ENCODE measurements at places on chromosomes 16 and 17.

- DNase-seq, result no peak
Measured at GRCh38 chr16:22092143-22092933, at the start of gene VWA3A. TSS of gene VWA3A (plus strand) at chr16:22092541. CDS start at chr16:22092638, 97 bp downstream.

DNA sequence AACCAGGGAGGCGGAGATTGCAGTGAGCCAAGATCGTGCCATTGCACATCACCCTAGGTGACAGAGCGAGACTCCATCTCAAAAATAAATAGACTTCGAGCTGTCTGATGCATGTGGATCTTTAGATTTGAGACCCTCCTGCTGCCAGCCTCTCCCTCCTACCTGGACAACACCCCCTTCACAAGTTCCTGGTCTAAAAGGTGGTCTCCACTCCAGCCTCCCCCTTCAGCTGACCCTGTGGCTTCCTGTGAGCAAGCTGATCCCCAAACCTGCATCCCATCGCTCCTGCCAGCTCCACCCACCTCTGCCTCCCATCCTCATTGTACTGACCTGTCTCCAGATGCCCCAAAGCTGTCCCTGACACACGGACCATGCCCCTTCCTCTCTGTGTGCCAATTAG is 27.1 kb upstream of the FAAP100 start:
- no peak for DNase-seq

DNA sequence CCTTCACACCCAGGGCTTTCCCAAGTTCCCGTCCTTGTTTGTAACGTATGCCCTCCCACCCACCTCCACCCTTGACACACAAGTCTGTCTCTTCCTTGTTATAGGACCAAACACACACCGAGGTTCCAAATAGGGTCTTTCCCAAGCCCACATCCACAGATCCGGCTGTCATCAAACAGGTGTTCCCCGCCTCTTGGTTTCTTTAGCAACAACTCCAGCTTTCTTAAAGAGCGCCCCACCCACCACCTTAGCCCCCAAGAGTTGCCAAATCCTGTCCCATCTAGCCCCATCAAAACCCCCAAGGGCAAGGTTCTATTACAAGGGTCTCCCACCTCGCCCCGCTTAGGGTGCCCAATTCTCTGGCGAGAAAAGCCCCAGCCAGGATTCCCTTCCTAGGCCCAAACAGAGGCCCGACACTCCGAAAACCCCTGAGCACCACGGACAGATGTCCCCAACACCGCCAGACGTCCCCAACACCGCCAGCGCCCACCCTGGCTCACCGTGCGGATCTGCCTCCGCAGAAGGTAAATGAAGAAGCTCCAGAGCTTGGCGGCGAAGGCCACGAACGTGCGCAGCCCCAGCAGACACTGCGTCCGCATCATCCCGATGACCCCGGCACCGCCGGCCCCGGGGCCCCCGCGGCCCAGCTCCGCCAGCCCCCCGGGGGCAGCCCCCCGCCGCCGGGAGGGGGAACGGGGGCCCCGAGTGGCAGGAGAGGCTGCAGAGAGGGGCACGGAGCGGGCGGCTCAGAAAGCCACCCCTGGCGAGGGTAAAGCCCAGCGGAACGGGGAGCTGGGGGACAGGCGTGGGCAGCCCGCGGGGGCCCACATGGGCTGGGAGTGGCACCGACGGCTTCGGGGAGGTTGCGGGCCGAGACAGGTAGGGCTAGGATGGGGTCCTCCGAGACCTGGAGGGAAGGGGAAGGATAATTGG is 573 bp downstream of the CTDNEP1 start:
- no peak for DNase-seq

- no peak for DNase-seq
Measured at GRCh38 chr16:46757339-46758050, 9.4 kb upstream of the MYLK3 start.

DNA sequence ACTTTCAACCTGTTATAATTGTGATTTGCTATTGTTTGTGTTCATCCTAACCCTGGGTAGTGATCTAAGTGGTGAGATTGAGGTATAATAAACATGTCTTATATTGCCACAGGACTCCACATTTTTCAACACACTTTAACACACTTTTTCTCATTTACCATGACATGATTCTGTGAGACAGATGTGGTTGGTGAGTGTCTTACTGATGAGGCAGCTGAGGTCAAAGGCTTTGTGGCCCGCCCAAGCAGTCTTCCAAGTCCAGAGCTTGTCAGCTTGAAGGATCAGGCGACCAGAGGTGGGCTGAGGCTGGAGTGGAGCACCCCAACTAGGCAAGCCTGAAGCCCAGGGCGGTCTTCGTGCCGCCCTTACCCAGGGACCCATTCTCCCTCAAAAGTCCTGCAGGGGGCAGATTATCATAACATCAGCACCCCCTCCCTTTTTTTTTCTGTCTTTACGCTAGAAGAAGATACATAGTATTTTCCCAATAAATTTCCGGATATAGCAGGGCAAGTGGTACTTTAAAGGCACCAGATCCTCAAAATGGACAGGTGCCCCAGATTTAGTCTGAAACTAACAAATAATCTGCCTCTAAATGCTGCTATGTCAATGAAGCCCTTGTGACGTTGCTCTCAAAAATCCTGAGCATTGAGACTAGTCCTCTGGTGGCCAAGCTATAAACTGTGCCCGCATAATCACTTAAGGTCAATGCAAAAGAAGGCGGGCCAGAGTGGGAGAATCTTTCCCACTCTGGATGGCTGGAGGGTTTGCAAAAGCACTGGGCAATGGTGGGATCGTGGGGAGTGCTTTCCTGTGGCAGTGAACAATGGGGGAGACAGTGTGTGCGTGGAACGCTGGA is 21.1 kb downstream of the KCTD19 start:
- DNase-seq, result no peak

DNA sequence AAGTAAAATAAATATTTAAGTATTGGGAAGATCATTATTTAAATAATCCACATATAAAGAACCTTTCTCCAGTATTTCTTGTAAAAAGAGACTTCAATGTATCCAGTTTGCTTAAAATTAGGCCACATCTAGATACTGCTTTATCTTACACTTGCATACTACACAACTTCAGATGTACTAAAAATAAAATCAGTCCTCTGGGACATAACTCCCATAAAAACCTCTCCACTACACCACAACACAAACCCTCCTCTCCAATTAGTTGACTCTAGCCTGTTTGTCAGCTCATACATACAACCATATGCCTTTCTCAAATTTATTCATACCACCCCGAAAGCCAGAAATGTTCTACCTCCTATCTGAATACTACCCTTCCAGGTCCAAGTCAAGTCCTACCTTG is 21.6 kb downstream of the SPOP start:
- no peak for DNase-seq

DNA sequence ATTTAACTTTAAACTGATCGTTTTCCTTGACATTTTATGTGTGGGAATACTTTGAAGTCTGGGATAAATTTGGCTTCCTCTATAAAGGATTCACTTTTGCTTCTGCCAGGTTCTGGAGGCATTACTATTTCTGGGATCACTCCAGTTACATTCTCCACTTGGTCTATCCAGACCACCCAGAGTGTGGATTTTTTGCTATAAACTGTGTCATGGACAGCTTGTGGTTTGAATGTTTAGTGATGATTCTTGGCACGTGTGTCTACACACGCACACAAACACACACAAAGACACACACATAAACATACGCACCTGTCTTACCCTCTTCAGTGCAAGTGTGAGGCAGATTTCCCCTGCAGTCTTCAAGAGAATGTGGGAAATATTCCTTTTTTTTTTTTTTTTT is 27.4 kb upstream of the MSI2 start:
- DNase-seq, result no peak

GRCh38 chr17:40461732-40462342 is 18.6 kb downstream of the IGFBP4 start:
- no peak for DNase-seq

DNA sequence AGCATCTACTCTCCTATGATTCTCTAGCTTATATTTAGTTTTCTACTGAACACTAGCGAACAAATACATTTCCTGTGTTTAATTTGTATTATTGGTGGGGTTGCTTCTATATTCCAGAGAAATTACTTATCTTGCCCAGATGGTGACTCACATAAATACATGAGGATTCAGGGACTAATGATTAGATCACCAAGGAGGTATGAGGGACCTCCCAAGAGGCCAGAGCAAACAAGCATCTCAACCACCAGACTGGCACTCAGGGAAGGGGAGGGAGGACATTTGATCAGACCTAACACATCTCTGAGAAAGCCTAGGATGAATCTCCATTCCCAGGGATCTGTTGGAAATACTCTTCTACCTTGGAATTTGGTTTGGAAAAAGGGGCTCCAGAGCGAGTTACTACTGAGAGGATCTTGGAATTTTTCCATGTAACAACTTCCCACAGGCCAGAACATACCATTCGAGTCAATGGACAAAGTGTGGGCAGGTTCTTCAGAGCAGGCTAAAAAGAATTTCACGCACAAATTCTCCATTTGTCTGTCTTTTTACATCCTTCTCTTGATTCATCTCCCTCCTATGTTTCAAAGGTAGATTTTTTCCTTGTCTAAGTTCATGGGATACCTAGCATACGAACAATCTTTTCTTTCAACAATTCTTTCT is 262.6 kb upstream of the MYOCD start:
- DNase-seq, result no peak

GRCh38 chr16:71709229-71709781 is 15.2 kb downstream of the PHLPP2 start:
- DNase-seq, result no peak

DNA sequence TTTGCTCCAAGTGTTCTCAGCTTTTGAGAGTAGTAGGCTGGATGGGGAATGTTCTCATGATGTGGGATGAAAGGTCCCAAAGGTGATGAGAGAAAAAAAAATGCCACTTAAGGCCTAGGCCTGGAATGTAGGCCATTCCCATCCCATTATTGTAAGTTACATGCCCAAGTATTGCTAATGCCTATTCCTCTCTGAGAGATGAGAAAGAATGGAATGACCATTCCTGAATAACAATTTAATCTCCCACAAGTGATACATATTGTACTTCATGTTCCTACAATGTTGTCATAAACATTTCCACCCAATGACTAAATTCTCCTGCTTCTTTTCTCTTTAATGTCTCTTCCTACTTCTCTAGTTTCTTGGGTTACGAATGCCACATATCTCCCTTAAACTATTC is 102.8 kb upstream of the KCNJ16 start:
- no peak for DNase-seq

- no peak for DNase-seq
Measured at GRCh38 chr16:84768061-84768807, 51.6 kb upstream of the CRISPLD2 start.

GRCh38 chr16:60605176-60605575 is 1431.1 kb downstream of the CDH8 start:
- DNase-seq, result no peak

DNA sequence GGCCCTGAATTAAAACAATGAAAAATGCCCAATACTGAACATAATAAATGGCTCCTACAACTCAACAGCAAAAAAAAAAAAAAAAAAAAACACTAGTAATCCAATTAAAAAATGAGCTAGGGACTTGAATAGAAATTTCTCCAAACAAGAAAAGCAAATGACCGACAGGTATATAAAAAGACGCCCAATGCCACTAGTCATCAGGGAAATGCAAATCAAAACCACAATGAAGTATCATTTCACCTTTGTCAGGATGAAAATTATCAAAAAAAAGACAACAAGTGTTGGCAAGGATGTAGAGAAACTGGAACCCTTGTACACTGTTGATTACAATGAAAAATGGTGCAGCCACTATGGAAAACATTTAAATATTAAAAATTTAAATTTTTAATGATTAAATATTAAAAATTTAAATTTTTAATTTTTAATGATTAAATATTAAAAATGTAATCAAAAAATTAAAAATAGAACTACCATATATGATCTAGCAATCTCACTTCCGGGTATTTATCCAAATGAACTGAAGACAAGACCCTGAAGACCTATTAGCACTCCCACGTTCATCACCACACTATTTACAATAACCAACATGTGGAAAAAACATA is 28.1 kb downstream of the BBS2 start:
- no peak for DNase-seq

- DNase-seq, result no peak
Measured at GRCh38 chr17:82780195-82780594, 28.3 kb downstream of the TBCD start.

DNA sequence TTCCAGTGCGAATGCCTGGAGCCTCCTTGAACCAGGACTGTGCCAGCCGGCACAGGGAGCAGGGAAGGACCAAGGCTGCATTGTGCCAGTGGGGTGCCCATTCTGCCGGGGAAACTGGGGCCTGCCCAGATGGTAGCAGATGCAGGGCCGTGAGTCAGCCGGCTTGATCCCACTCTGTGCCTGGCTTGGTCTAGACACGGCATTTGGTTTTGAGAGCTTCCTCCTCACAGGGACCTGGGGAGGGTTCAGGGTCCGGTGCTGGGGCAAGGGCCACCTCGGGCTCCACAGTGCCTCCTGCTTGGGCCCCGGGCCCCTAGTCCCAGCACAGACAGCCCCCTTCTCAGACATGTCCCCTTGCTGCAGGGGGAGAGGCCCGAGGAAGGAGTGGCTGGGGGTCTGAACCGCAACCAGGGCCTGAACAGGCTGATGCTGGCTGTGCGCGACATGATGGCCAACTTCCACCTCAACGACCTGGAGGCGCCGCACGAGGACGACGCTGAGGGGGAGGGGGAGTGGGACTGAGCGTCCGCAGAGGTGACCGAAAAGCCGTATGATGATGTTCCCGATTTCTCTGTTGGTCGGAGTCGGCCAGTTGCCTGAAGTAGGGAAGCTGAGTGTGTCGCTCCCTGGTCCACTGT is 7.8 kb upstream of the MC1R start:
- DNase-seq, result no peak

DNA sequence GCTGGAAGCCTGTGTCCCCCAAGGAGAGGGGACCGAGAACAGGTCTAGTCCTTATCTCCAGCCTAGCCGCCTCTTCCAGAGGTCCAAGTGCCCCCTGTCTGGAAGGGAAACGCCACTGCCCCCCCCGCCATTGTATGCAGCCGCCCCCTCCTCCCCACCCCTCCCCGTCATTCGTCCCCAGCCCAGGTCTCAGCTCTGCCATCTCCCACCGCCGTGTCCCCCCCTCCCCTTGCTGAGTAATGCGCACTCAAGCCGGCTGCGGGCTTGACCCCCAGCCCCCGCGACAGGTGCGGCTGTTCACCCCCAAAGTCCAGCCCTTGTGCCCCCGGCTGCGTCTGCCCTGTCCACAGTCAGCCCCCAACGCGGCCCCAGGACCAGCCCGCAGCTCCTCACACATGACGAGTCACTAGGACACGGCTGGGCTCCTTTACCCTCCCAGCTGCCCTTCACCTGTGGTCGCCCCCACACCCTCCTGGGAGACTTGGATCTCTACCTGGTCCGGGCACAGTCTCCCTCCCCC is 622 bp downstream of the GPRC5B start:
- no peak for DNase-seq

GRCh38 chr16:10763456-10763855 is 19.8 kb downstream of the NUBP1 start:
- no peak for DNase-seq

- no peak for DNase-seq
Measured at GRCh38 chr16:78796221-78796866, 696.9 kb downstream of the WWOX start.

Measured in NCI-H1694 (cell line).